G401 (cell line): ENCODE measurements at places on chromosomes 3 and 15.
A peak's percentile ranks its signal among the peaks of the same experiment; 100 is the strongest.

DNA sequence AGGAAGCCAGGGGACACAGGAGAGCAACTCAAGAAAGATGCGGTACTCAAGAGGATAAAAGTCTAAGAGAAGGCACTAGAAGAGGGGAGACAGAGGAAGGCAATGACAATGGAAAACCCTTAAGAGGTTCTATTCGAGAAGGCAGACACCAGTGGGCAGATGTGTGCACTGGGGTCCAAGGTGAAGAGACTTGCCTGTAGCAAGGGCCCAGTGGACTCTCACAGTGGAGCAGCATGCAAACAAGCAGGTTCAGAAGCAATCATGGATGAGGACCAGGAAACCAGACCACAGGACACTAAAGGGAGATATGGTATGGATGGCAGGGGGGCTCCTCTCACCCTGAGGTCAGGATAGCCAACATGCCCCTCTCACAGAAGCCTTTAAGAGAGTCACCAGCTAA is 2.7 kb downstream of the ADCY5 start:
- no peak for DNase-seq

DNA sequence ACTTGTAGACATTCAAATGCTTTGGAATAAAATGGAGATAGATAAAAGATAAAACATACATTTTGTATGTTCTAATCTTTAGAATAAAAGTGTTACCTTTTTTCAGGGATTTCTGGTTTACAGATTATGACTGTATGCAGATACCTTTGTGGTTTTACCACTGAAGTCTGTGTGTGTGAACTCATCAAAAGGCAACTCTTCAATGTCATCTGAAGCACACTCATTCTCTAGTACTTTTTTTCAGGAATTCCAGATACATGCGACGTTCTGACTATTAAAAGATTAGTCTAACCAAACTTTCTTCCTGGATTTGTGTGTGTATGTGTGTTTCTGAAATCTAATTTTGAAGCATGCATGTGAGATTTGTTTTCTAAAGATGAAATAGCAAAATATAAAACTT is 188.6 kb downstream of the NLGN1 start:
- DNase-seq: peak; percentile 38

GRCh38 chr3:95883801-95884200 is 930.6 kb upstream of the EPHA6 start:
- DNase-seq: no peak

- DNase-seq: no peak
Measured at GRCh38 chr3:125613204-125613603, 17.9 kb upstream of the OSBPL11 start.

- no peak for DNase-seq
Measured at GRCh38 chr3:128388932-128389331, 77.8 kb downstream of the DNAJB8 start.

GRCh38 chr3:158820521-158820920 is 18.7 kb downstream of the MFSD1 start:
- DNase-seq: no peak

GRCh38 chr3:196654735-196655090 is 15.2 kb downstream of the NRROS start:
- no peak for DNase-seq

DNA sequence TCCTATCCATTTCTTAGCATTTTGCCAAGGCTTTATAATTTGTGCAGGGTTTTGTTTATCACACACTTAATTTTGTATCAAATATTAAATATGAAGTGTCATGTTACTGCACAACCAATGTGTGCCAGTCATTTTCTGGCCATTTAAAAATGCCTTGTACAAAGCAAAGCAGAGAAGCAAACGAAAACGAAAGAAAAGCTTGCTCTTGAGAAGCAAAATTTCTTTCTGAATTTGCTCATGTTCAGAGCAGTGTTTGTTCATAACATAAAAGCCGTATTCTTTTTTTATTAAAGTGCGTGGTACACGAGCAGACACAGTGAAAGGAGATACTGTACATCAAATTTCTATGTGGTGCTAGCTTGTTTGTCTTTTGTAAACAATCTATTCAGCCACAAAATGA is 792.6 kb downstream of the NAALADL2 start:
- no peak for DNase-seq

- no peak for DNase-seq
Measured at GRCh38 chr3:195151866-195152541, 119.0 kb downstream of the XXYLT1 start.

DNA sequence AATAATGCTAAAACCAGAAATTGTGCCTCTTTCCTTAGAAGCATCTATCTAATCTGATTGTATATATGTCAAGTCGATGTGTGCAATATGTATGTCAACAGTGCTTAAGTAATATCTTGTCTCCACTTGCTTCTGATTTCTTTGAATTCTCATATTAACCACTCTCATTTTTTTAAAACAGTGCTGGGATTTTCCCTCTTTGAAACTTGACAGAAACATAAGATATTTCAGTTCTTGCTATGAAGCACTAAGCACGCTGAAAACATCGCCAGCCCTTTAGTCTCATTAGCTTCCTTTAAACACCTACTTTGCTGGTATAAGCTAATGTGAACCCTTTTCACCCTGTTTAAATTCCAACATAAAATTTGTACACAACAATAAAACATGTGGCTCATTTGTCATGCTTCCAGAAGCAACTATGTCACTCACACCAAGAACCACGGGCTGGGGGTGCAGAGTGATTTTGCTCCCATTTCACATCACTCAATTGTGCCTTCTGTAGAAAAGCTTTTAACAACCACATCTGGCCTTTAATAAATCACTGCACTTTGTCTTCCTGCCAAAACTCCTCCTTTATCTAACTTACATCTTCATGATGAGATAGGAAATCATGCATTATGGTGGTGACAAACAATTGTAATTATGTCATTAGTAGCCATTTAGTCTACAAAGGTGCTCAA is 185.2 kb downstream of the FOXP1 start:
- DNase-seq: no peak

DNA sequence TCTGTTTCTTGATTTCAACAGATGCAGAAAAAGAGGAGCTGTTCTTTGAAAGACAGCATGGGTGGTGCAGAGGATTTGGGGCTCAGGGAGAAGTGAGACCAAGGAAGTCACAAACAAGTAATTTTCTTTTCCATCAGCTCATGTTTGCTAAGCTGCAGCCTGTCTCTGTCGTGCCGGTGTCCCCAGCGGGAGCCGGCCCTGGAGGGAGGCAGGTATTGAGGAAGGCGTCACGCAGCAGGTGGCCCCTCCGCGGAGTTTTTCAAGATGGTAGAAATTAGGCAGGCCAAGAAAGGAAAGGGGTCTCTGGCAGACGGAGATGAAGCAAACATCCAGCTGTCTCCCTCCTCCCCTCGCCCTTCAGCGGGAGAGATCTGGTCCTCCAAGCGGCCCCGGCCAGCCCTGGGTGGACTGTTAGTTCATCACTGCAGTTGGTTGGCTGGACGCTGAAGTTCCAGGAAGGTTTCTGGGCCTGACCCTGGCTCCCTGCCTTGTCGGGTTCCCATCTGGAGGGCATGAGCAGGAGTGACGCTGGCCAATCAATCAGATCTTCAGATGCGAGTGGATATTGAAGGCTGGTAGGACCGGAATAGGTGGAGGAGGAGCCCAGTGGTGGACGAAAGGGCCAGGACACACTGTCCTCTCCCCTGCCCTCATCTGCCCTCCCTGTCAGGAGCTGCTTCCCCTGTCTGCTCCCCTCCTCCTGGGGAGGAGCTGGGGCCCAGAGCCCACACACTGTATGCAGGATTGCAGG is 27.7 kb upstream of the MUC4 start:
- no peak for DNase-seq

DNA sequence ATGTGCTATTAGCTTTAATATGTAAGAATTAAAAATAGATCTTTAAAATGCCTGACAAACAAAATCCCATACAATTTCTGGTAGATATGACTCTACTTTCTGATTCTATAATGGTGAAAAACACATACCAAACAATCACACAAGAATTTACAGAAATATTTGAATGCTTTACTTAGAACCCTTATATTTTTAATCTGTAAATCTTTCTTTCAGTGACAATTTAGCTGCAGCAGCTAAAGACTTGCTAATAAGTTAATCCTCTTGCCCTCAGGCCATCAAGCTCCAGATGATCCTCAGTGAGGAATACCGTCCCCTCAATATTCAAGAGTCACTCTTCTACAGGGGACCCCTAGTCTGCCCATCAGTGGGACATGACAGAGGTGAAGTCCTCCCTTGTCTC is 55.6 kb downstream of the C3orf80 start:
- DNase-seq: no peak
